ENCODE measurements at places on chromosomes 4 and X.

GRCh38 chr4:22462688-22463087 is 53.2 kb downstream of the ADGRA3 start:
- no peak for DNase-seq

DNA sequence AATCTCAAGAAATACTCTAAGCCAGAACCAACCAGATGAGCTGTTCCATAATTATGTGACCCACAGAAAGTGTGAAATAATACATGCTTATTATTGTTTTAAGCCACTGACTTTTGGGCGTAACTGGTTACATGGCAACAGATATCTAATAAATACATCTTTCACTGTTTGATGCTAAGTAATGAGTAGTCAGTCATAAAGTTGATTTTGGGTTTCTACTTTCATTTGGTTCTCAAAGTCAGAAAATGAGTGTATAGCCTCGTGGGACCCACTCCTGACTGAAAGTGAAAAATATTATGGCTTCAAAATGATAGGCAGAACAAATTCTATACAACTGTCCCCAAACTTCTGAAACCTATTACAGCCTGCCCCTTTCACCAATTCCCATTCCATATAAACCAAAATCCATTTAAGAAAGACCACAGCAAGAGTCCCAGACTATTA is 88.0 kb upstream of the CBR4 start:
- DNase-seq, result no peak

- no peak for DNase-seq
Observed at GRCh38 chr4:148170408-148171365, 271.5 kb downstream of the NR3C2 start.

- no peak for DNase-seq
Observed at GRCh38 chr4:794900-795725, 30.8 kb downstream of the CPLX1 start.

DNA sequence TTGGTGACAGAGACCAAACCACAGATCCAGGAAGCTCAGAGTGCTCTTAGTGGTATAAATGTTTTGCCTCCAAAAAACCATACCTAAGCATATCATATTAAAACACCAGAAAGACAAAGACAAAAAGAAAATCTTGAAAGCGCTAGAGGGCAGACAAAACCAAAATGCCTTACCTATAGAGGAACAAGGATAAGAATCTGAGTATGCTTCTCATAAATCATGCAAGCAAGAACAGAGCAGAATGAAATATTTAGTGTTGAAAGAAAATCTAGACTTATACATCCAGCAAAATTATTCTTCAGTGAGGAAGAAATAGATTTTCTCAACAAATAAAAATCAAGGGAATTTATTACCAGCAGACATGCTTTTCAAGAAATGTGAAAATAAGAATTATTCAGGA is 941.0 kb upstream of the INTU start:
- no peak for DNase-seq

GRCh38 chr4:122360754-122361153 is 18.1 kb upstream of the ADAD1 start:
- no peak for DNase-seq

- DNase-seq, result peak; percentile 35
Observed at GRCh38 chrX:150692296-150692695, 900 bp upstream of the MTMR1 start.

DNA sequence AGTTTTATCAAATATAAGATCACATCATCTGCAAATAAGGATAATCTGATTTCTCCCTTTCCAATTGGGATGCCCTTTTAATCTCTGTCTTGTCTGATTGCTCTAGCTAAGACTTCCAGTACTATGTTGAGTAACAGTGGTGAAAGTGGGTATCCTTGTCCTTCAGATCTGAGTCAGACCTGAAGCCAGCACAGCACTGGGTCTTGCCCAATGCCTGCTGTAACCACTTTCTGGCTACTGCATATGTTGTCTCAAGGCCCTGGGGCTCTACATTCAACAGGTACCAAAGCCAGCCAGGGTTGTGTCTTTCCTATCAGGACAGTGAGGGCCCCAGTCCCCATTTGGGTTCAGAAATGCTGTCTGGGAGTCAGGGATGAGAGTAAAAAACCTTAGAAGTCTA is 90.3 kb downstream of the CYSLTR1 start:
- DNase-seq, result no peak

- DNase-seq, result no peak
Observed at GRCh38 chrX:124346877-124347241, 496 bp downstream of the SH2D1A start.

GRCh38 chr4:110195561-110196205 is 2.7 kb downstream of the ELOVL6 start:
- DNase-seq, result peak; percentile 1

- DNase-seq, result no peak
Observed at GRCh38 chr4:143653031-143653430, 47.4 kb downstream of the FREM3 start.

GRCh38 chr4:124330045-124330444 is 382.5 kb downstream of the ANKRD50 start:
- DNase-seq, result no peak

- DNase-seq, result no peak
Observed at GRCh38 chr4:154314248-154314647, 177.4 kb downstream of the DCHS2 start.

GRCh38 chr4:148649652-148650331 is 207.6 kb upstream of the NR3C2 start:
- DNase-seq, result no peak

Measured in activated CD4-positive, alpha-beta T cell treated with anti-CD3 and anti-CD28 coated beads for 4 hours (primary cell).